ENCODE measurements at places on chromosomes 1 and 21.
A peak's percentile ranks its signal among the peaks of the same experiment; 100 is the strongest.

DNA sequence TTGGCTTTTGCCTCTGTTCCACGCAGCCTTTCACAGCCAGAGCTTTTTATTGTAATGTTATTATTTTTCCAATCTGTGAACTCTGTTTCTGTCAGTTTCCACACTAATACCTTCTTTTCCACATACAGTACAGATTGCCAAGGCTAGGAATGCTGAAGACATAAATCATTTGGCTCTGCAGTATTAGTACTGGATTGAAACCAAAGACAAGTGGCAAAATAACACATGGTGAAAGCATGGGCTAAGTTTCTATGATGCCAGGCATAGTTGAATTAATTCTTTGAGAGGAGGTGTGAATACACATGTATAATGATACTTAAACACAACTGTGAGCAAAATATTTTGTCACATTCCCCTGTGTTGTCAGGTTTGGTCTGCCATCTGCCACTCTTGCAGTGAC lies 73.5 kb downstream of the TMEM200B start:
- no peak for DNase-seq

GRCh38 chr1:2973601-2974593 lies 47.4 kb upstream of the ACTRT2 start:
- DNase-seq = no peak

- peak; percentile 99 for DNase-seq
Measured at GRCh38 chr21:46048926-46049889, 48.7 kb upstream of the COL6A2 start.

- no peak for DNase-seq
Measured at GRCh38 chr1:153001382-153001781, at the start of gene SPRR3. SPRR3 (plus strand) TSS chr1:153001749; CDS start chr1:153003021, 1,272 bp downstream.

- DNase-seq = no peak
Measured at GRCh38 chr21:41152147-41152546, 15.8 kb upstream of the BACE2 start.

- no peak for DNase-seq
Measured at GRCh38 chr1:179813626-179814545, 63.7 kb downstream of the TOR1AIP2 start.

- no peak for DNase-seq
Measured at GRCh38 chr1:71835442-71835813, 446.9 kb downstream of the NEGR1 start.

DNA sequence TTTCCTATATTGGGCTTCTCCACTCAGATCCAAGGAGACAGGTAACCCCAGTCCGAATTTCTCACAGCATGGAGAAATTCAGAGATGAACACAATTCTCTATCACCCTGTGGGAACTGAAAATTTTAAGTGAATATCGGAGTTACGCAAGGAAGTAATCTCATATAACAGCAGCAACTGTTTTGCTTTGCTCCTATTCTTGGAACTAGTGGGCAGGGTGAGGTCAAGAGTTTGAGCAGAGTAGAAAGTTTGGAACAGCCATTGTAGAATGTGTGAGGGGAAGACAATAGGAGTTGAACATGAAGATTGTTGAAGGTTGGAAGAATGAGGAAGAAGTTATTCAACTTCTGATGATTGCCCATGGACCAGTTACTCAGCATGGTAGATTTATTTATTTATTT lies 24.3 kb upstream of the SLC35D1 start:
- DNase-seq = no peak

- no peak for DNase-seq
Measured at GRCh38 chr1:181583598-181583997, 100.3 kb downstream of the CACNA1E start.

- no peak for DNase-seq
Measured at GRCh38 chr1:206782448-206782847, 10.2 kb upstream of the IL10 start.

DNA sequence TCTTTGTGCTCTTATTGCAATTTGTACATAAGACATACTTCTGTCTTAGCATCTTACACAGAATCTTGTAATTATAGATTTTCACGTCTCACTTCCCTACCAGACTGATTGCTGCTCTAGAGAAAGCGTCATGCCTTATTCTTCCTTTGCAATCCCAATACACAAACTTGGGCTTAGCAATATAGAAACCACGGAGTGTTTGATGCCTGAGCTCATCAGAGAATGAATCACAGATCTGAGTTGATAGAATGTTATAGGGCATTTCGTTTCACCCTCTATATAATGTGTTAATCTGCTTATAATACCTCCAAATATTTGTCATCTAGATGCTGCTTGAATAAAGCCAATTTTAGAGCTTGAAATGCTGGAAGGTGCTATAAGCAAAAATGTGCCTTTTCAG lies 6.6 kb downstream of the FMO1 start:
- DNase-seq = peak; percentile 50

DNA sequence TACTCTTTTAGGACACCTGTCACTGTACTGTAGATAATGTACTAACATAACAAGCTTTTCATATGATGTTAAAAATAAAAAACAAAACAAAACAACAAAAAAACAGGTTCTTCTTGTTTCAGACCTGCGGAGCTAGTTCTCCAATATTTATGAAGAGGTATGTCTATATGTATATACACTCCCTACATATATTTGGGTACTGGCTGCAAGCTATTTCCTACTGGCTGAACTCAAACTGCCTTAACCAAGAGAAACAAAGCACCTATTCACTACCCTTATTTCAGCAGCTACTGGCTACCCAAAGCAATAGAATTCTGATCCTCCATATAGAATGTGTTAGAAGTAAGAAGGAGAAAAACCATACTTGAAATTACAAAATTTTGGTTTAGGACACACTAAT lies 73.5 kb downstream of the ABL2 start:
- no peak for DNase-seq

Data from GM23248 (cell line).